Fibroblast of skin of right quadriceps (primary cell): ENCODE measurements at places on chromosomes 5 and 9.

- DNase-seq = no peak
Observed at GRCh38 chr9:84101964-84102632, 121.5 kb downstream of the RMI1 start.

DNA sequence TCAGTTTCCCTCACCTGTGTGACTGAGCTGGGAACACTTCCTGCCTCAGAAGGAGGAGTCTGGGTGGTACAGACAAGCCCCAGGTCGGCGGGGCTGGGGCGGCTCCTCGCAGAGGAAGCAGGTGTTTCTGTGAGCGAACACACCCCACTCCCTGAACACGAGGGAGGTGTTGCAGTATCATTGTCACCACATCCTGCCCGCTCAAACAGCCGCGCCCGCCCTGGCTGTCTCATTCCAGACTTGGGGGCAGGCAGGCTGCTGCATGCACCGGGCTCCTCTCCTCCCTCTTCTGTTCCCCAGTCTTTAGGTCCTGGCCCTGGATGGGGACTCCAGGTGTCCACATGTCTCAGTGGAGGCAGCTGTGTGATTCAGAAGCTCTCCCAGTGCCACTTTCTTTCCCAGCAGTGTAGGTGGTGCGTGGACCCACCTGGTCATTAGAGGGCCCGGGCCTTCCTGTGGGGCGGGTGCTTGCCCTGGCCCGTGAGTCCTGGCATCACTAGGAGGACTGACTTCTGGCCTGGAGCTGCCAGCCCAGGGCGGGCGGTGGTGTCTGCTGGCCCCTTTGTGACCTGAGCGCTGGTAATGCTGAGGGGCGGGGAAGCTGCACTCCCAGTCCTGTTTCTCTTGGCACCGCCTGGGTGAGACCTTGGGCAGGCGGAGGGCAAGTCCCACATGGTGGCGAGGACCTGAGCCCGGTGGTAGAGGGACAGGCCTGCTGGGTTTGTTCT lies 18.3 kb upstream of the PHYHD1 start:
- no peak for DNase-seq

GRCh38 chr5:8538821-8539220 lies 669.9 kb downstream of the MTRR start:
- DNase-seq = no peak

DNA sequence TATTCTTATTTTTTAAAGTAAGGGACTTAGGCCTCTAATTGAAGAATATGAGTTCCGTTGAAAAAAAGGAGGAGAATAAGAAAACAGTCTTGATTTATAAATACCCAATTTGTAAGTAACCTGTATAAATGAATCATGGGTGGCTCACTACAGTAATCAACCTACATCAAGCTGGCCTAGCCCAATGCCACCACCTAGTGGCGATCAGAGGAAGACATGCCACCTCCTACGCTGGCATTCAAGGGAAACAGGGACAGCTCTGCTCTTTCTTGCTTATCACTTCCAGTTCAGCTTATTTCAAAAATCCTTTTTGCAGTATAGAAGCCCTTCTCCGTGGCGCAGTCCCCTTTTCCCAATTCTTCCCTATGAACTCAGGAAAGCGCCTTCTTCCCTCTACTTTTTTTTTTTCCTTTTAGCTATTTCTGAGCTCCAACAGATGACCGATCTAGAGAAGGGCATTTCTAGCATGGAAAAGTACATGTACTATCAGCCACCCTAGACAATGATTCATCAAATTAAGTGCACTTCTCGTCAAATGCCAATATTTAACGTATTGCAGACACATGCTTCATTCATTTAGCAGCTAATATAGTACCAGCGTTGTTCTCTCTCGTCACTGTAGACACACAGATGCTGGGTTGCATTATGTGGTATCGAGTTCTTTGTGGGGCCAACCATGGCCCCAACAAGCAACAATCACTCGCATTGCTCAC lies 28.3 kb downstream of the PTPN3 start:
- DNase-seq = peak; percentile 64

DNA sequence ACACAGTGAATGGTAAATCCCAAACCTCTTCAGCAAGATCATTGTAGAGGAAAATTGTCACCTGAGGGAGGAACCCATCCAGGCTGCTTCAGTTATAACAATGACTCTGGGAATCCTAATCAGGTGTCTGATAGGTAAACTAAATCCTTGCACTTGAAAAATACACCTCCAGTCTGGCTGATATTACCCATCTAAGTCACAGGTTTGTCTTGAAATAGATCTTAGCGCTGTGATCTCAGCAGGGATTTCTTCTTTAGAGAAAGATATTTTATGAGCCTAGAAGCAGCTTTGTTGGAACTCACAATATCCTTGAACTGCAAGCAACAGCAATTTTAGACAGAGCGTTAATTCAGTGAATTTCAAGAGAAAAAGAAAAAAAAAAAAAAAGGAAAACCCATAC lies 149.7 kb downstream of the SGCD start:
- DNase-seq = no peak

- DNase-seq = no peak
Observed at GRCh38 chr5:146643776-146644175, 127.8 kb upstream of the GPR151 start.

DNA sequence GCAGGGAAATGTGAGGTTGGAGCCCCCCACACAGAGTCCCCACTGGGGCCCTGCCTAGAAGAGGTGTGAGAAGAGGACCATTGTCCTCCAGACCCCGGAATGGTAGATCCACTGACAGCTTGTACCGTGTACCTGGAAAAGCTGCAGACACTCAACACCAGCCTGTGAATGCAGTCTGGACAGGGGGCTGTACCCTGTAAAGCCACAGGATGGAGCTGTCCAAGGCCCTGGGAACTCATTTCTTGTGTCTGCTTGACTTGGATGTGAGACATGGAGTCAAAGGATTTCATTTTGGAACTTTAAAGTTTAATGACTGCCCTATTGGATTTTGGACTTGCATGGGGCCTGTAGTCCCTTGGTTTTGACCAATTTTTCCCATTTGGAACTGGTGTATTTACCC lies 535.0 kb upstream of the MEF2C start:
- DNase-seq = no peak

GRCh38 chr9:1580215-1580614 lies 434.9 kb upstream of the SMARCA2 start:
- DNase-seq = no peak

DNA sequence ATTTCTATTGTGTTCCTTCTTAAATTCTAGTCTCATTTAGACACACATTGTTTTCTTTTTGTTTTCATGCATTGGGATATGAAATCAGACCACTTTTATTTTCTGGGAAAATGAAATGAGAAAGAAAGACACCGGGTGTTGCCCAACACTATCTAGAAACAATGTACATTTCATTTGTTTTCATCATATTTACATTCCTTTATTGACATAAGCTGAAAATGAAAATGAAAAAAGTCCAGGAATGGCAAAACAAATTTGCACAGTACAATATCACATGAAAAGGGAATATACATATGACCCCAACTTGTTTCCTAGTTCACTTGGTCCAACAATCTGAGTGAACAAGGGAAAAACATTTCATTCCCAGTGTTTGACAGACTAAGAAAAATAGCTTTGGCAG lies 20.7 kb downstream of the IFNE start:
- DNase-seq = no peak

DNA sequence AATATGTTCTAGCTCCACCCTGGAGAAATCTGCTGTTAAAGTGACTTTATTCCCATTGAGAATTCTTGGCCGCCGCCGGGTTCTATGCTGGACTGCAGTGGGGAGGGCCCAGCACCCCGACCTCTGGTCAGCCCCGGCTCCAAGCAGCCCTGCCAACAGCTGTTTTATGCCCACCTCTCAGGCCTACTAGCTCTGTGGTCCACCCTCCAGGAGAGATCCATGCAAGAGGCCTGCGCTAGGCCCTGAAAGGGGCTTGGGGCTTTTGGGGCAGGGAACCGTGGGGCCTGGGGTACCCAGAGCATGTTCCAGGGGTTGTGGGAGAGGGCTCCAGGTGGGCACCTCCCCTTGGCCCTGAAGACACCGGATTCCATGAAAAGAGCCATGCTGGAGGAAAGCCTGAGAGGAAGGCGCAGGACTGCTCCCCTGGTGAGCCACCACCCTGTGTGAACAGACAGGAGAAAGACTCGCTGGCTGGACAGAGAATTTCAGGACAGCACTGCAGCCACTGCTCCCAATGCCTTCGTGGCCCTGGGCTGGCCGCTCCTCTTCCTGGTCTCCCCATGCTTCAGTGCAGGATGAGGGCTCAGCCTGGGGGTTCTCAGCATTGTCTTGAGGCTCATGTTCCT lies 44.6 kb upstream of the RUFY1 start:
- no peak for DNase-seq

GRCh38 chr5:158929552-158930218 lies 170.0 kb downstream of the EBF1 start:
- DNase-seq = no peak

- DNase-seq = no peak
Observed at GRCh38 chr9:125990186-125990792, 243.1 kb downstream of the PBX3 start.

DNA sequence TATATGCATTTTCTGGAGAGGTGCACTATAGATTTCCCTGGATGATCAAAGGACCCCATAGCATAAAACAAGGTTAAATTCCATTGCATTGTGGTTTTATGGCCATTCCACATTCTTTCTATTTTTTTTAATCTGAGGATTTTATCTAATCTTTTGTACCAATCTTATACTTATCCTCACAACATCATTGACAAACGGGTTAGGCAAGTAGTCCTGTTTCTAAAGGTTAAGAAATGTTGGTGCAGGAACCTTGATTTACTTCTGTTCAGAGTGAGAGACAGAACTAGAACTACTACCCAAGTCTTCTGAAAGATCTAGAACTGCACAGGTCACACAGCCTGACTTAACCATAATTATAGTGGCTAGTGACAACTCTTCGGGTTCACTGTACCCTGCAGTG lies 5.7 kb upstream of the DAB2 start:
- no peak for DNase-seq

GRCh38 chr9:84331119-84331809 lies 9.3 kb downstream of the SLC28A3 start:
- no peak for DNase-seq

- peak; percentile 97 for DNase-seq
Observed at GRCh38 chr5:174837919-174838902, 113.8 kb downstream of the MSX2 start.

GRCh38 chr5:32504989-32505596 lies 60.6 kb upstream of the ZFR start:
- DNase-seq = peak; percentile 98
